ENCODE measurements at places on chromosomes 16 and 17.

- no peak for DNase-seq
Measured at GRCh38 chr17:14840616-14841231, 424.4 kb downstream of the PMP22 start.

DNA sequence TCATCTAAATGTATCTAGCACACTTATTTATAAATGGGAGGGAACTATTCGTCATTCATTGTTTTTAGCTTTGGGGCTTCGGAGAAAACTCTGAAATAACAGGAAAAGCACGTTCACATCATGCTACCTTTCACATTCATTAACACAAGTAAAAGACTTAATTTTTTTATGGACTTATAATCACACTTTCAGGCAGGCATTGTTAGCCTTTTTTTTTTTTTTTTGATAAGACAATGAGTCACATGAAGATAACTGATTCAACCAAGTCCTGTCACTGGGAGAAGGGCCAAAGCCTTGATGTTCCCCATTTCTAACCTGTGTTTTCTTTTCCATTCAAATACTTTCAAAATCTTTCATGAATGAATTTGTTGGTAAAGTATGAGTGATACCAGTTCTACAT, 631.3 kb upstream of the CA10 start:
- DNase-seq, result no peak

DNA sequence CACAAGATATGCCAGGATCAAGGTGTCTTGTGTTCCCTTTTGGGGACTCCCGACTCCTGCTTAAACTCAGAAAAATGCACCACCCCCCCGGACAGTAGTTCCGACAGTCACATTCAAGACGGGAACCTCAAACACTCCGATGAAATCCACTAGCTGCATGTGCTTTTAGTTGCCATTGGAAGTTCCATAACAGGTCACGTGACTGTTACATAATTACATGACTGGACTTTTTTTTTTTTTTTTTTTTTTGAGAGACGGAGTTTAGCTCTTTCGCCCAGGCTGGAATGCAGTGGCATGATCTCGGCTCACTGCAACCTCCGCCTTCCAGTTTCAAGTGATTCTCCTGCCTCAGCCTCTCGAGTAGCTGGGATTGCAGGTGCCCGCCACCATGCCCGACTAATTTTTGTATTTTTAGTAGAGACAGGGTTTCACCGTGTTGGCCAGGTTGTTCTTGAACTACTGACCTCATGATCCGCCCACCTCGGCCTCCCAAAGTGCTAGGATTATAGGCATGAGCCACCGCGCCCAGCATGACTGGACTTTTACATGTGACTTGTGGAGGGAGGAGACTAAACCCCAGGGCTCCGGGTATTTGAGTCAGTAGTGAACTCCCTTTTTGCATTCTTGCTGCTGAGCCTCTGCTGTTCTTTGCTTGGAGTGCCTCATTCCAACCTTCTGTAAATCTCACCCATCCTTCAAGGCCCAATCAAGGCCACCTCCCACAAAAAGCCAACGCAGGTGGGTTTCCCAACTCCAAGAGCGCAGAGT, 1.6 kb downstream of the SIRT7 start:
- DNase-seq, result no peak

DNA sequence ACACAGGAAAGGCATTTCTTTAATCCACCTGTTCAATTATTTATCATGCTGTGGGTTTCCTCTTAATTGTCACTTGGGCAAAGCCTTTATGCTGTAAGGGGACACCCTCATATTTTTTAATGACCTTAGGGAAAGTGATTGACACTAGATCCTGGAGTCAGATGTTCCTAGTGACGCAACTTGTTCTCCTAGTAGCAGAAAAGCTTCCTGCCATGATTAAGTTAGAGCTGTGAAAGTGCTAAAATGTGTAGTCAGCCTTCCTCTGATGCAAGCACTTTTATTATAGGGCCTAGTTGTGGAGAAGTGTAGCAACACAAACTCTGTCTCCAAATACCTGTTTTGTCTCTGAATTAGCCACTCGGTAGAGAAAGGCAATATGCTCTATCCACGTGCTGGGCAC, 12.3 kb downstream of the TMEM100 start:
- no peak for DNase-seq

DNA sequence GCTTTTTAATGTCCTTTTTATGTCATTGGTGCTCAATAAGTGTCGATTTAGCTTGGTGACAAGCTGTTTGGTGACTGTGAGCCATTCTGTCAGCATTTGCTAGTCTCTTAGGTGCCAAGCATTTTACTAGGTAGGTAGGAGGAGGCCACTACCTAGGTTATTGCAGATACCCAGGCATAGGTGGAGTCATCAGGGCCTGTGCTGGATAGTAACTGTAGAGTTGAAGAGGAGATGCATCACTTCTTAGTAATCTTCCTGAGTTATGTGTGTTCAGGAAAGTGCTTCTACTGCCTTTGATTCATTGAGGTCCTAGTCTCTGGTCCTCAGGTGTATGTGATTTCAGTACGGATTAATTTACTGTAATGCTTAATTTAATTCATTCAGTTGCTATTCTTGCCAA, 17.7 kb downstream of the USP10 start:
- DNase-seq, result no peak

DNA sequence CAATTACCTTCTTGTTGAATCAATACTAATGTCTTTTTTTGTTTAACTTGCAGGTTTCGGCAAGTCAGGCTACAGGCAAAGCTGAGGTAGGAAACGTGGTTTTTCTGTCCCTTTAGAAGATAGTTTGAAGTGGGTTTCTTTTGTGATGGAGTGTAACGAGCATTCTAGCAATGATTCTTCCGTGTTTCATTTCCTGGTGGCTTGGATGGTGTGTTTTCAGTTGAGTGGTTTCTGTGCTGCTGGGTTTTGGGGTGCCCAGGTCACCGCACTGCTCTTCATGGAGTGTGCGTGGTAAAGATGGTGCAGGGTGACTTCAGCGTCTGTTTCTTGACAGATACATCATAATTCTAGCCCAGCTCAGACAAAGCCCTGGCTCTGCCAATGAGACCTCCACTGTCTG, 769.7 kb upstream of the EEF2KMT start:
- DNase-seq, result no peak

- no peak for DNase-seq
Measured at GRCh38 chr16:75494661-75495075, 573 bp downstream of the CHST6 start.

DNA sequence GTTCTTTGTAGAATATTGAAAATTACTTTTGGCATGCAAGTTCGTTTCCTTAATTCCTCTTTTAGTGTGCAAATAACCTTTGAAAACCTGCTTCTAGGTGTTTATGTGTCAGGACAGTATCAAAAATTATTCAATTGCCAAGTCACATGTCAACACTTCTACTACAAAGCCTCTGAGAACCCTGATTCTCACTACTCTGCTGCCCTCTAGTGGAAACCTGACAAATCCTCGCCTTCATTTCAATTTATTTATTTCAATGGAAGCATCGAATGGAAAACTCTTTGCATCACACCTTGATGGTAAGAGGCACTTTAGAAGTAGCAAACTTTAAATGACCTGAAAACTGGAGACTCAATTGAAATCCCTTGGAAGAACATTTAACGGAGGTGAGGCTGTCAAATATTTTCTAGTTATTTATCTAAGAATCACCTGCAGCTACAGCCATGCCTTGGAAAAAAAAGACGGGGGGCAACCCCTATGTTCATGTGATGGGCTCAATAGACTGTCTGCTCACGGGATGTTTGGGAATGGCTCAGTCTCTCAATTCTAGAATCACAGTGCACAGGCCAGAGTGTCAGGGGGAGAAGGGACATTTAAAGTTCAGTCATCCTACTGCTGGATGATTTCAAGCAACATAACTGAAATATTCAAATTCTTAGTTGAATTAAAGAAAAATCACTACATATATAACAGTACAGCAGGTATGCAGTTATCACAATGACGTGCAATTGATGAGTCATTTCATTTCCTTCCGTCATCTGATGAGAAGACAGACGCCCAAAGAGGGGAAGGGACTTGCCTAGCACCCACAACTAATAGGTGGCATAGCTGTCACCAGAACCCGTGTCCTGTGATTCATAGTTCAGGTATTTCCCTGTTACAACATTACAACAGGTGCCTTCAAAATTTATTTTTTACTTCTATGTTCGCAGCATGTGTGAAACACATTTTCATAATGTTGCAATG, 563.9 kb downstream of the TOX3 start:
- no peak for DNase-seq

GRCh38 chr16:4614571-4615383, at the start of gene UBALD1:
UBALD1 (minus strand) TSS chr16:4614888; CDS start chr16:4614797, 91 bp downstream.
- peak; percentile 81 for DNase-seq

DNA sequence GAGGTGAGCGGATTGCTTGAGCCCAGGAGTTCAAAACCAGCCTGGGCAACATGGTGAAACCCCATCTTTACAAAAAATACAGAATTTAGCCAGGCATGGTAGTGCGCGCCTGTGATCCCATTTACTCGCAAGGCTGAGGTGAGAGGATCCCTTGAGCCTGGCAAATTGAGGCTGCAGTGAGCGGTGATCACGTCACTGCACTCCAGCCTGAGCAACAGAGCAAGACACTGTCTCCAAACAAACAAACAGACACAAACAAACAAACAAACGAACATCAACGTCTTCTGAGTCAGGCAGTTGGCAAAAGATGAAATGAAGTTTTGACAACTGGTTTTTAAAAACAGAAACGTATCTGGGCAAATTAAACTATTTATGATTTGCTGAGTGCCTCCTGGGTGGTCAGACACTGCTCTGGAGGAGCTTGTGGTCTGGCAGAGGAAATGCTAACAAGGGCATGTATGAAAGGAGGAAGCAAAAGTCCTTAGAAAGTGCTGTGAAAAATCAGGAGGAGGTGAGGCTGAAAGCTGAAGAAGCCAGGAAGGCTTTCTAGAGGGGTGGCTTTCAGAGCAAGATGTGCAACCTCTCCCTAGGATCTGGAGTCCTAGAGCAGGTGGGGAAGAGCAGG, 10.2 kb upstream of the KRT20 start:
- DNase-seq, result no peak

- no peak for DNase-seq
Measured at GRCh38 chr16:10995565-10995964, 51.2 kb downstream of the CLEC16A start.

GRCh38 chr17:67377488-67378453, 690 bp downstream of the PITPNC1 start:
- DNase-seq, result peak; percentile 62

- no peak for DNase-seq
Measured at GRCh38 chr17:74467221-74467951, 952 bp downstream of the CD300A start.

GRCh38 chr17:60348616-60349015, 43.3 kb downstream of the USP32 start:
- no peak for DNase-seq

- no peak for DNase-seq
Measured at GRCh38 chr16:56647641-56648431, 3.9 kb upstream of the MT1B start.

DNA sequence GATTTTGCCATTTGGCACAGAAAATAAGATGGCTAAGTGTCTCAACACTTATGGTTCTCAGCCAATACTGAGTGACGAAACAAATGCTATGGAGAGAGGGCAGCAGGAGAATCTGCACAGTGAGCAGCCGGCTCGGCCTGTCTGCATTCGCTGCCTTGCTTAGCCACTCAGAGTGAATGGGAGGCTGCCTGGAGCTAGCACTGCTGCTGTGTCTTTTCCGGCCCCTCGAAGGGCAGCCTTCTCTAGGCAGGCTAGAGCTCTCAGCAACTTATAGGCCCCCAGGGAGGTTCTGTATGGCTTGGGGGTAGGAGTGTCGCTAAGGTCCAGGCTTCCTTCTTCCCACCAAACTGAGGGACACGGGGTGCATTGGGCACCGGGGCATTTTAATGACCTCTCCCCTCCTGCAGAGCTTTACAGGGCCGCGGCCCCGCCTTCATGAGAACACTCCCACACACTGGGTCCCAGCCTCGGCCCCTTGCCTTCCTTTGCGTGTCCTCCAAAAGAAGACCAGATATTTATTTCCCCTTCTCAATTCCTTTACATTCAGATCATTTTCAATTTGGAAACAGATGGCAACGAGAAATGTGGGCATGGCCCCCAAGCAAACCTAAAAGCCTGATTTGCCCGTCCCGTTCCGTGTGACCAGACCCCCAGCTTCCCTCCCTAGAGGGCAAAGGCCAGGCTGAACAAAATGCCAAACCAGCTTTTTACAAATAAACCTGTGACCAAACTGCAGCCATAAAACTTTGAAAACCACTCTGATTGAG, 670.9 kb downstream of the TOX3 start:
- DNase-seq, result no peak

- no peak for DNase-seq
Measured at GRCh38 chr17:82793974-82794630, 42.2 kb downstream of the TBCD start.

DNA sequence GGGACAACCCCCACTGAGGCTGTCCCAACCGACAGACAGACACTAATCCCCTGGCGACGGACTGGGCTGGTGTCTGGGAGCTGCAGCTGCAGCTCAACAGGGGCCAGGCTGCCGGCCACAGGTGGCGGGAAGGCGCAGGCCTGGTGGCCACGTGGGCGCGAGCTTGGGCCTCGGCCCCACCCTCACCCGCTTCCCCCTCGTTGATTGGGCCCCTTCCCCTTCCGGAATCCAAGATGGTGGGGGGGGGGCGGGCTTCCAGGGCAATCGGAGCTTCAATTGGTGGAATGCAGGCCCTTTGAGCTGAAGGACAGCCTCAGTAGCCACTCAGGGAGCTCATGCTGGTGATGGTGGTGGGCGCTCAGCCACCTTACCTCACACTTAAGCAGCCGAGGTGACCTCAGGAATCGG, 8.7 kb upstream of the TBX4 start:
- no peak for DNase-seq

- no peak for DNase-seq
Measured at GRCh38 chr16:82260212-82260795, 90.3 kb upstream of the MPHOSPH6 start.

DNA sequence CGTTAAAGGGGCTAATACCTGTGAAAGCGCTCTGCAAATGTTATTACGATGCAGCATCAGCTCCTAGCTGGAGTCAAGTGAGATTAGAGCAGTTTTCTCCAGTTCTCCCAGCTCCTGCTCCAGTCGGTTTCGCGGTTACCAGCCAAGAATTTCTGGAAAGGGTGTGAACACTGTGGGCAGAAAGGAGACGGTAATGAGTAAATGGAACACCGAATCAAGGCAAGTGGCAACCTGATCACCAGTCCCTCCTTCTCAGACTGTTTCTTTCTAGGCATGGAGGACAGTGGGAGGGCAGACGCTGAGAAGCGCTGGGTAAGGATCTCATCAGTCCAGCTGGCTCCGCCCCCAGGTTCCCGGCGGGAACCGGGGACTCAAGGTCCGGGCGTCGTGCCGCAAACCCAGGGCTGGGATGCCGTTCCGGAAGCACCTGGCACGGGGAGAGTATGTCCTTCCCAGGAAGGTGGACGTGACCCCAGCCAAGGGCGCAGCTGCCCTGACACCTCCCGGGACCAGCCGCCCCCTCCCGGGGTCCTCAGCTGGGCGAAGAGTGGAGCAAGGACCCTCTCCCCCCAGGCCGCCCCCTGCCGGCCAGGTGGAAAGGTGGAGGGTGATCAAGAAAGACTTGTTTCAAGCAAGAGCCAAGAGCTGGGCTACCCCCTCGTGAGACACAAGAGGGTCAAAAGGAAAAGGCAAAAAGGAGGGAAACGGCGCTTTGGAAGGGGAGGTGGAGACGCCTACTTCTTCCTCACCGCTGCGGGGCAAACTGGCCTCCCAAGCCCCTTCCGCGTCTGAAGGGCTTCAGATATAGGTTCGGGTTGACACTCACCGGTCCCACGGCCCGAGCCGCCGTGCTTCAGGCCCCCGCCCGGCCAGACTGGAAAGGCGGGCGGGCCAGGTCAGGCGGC, 481 bp downstream of the MYO19 start:
- DNase-seq, result peak; percentile 59

All from activated CD4-positive, CD25-positive, alpha-beta regulatory T cell treated with anti-CD3 and anti-CD28 coated beads, Interleukin-2, amount 50 U/mL, for 72 hours (primary cell).